ENCODE measurements at places on chromosomes 7 and 10. TPM values are rescaled to one million over a fixed set of nuclear protein-coding genes. Genes with fewer than 3 reads are reported as not detected.

The HTR5A gene
- not detected for total RNA-seq

The DDC gene
- not detected for total RNA-seq

The STAG3 gene
- 1.0 TPM for total RNA-seq

The ABCB1 gene
- total RNA-seq, result not detected

The INMT gene
- total RNA-seq, result 1.5 TPM

The SYT15 gene
- total RNA-seq, result 10.3 TPM

- no peak for DNase-seq
These were observed 283.6 kb downstream of the ADRA2A start for GRCh38 chr10:111360260-111360925.

DNA sequence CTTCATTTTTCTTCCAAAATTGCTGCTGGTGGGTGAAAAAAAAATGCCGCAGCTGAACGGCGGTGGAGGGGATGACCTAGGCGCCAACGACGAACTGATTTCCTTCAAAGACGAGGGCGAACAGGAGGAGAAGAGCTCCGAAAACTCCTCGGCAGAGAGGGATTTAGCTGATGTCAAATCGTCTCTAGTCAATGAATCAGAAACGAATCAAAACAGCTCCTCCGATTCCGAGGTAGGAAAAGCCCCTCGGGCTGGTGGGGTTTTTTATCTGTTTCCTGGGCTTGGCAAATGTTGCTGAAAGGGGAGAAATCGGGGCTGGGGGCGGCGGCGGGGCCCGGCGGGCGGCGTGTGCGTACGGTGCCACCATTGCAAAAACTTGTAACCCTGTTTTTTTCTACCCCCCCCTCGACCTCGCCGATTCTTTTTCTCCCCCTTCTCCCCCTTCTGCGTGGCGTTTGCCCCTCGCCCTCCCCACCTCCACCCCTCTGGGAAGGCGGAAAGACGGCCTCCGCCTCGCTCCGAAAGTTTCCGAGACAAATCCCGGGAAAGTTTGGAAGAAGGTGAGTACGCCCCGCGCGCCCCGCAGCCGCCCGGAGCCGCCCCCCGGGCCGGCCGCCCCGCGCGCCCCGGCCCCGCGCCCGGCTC is 789 bp downstream of the TCF7L2 start:
- DNase-seq, result no peak

DNA sequence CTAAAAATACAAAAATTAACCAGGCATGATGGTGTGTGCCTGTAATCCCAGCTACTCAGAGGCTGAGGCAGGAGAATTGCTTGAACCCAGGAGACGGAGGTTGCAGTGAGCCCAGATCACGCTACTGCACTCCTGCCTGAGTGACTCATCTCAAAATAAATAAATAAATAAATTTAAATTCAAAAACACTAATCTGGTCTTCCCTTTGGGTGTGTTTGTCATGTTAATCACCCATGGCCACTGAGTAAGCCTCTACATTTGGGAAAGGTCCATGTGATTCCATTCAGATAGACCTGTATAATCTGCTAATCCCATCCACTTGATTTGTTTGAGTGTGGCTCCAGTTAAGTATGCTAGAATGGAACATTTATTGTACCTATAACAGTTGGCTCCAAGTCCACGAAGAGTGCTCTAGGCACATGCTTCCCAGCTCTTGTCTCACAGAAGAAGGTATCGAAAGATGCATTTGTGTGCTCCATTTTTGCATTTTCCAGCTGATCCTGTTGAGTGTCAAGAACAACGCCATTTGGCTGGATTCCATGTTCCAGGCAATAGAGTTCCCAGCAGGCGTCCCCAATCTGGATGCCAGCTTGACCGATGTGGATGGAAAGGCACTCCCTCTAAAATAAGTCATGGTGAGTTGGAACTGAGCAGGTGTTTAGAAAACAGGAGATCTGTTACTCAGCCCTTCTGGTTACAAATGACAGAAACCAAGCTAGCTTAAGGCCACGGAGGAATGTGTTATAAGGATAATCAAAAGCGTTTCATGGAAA is 4.0 kb downstream of the TUBAL3 start:
- DNase-seq, result no peak

- DNase-seq, result no peak
These were observed 27.5 kb downstream of the CDCA7L start for GRCh38 chr7:21918216-21918615.

- DNase-seq, result no peak
These were observed 202.8 kb downstream of the RAPGEF5 start for GRCh38 chr7:22154143-22154529.

GRCh38 chr10:132493756-132494290 is 43.8 kb upstream of the INPP5A start:
- peak; percentile 68 for DNase-seq

GRCh38 chr7:99618726-99619125 is 2.0 kb downstream of the ZSCAN25 start:
- no peak for DNase-seq

DNA sequence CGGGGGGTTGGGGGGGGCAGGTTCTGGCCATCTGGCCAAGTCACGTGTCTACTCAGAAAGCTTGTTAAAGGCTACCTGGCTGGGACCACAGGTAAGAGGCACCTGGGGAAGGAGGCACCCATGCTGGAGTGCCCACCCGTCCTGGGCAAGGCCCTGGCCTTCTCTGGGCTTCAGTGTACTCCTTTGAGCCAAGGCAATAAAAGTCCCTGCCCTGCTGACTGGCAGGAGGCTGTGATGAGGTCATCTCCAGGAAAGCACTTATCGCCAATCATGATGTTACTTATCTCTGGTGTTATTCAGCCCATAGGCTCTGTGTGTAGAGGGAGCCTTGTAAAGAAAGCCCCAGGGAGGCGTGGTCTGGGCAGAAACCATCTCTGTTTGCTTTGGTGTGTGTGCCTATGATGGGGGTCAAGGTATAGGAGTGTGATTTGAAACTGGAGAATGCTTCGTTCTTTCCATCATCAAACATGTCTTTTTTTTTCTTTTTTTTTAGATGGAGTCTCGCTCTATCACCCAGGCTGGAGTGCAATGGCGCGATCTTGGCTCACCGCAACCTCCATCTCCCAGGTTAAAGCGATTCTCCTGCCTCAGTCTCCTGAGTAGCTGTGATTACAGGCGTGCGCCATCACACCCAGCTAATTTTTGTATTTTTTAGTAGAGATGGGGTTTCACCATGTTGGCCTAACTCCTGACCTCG is 2.5 kb upstream of the CLDN4 start:
- no peak for DNase-seq

DNA sequence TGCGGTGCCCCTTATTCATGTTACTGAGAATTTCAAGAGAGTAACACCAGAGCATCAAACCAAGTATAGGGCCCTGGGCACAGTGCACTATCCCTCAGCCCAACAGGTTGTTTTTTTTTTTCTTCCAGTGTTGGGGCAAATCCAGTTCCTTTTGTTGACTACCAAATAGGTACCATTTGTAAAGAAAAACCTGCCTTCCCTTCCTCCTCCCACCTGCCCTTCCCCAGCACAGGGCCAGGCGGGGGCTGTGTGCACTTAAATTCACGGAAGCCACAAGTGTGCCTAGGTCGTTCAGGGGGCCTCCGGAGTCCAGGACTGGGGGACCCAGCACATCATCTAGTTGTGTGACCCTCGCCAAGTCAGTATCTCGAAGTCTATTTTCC is 595 bp upstream of the SFXN4 start:
- DNase-seq, result no peak

- DNase-seq, result no peak
These were observed 32.9 kb upstream of the PLPP4 start for GRCh38 chr10:120424198-120424464.

DNA sequence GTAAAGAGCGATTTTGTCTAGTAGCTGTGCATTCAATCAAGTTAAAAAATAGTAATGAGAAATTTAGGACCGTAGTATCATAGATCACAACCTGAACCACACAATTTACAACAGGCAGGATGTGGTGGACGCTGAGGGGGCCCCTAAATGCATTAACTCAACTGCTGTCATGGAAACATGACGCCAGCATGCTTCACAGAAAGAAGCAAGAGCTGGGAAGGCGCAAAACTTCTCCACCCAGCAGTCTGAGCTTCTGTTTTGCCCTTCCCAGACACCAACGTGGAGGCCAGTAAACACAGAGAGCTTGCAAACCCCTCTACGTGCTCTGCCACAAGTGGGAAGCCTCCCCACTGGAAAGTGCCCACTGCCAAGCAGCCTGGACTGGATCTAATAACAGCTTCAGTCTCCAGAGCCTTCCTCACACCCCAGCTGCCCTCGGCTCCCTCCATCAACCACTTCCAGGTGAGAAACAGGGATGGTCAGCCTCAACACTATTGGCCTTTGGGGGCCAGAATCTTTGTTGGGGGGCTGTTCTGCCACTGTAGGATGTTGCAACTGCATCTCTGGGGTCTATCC is 151.8 kb downstream of the SFMBT2 start:
- no peak for DNase-seq

GRCh38 chr7:22066522-22066921 is 120.8 kb upstream of the CDCA7L start:
- no peak for DNase-seq

DNA sequence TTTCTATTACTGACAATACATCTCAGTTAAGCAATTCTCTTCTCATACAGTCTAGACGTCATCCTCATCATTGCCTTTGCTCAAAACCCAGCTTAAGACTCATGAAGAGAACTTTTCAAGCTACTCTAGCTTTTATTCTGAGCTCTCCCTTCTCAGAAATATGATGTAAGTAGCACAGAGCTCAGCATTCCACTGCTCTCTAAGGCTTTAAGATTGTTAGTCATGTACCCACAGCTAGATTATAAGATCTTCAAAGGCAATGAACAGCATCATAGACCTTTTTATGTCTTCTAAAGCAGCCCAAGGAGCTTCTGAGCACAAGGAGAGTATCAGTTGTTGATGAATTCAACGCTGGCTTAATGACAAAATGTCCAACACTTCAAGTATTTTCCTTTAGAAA is 119.3 kb downstream of the NRP1 start:
- DNase-seq, result no peak

- DNase-seq, result no peak
These were observed 232.7 kb upstream of the TAC1 start for GRCh38 chr7:97499204-97499603.

DNA sequence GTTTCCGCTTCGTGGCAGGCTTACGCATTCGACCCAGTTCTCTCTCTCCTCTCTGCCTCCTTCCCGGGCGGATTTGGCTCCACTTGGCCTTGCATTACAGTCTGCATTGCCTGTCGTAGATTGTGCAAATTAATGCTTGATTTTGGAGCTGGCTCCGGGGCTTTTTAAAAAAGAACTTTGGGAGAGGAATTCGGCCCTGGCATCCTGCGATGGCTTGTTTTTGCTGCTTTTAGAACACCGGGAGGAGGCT is 767 bp downstream of the EIF4EBP2 start:
- DNase-seq, result no peak

- DNase-seq, result no peak
These were observed 8.6 kb downstream of the TRIM56 start for GRCh38 chr7:101093906-101094305.

- no peak for DNase-seq
These were observed 88.2 kb upstream of the FAM133B start for GRCh38 chr7:92678291-92678920.

DNA sequence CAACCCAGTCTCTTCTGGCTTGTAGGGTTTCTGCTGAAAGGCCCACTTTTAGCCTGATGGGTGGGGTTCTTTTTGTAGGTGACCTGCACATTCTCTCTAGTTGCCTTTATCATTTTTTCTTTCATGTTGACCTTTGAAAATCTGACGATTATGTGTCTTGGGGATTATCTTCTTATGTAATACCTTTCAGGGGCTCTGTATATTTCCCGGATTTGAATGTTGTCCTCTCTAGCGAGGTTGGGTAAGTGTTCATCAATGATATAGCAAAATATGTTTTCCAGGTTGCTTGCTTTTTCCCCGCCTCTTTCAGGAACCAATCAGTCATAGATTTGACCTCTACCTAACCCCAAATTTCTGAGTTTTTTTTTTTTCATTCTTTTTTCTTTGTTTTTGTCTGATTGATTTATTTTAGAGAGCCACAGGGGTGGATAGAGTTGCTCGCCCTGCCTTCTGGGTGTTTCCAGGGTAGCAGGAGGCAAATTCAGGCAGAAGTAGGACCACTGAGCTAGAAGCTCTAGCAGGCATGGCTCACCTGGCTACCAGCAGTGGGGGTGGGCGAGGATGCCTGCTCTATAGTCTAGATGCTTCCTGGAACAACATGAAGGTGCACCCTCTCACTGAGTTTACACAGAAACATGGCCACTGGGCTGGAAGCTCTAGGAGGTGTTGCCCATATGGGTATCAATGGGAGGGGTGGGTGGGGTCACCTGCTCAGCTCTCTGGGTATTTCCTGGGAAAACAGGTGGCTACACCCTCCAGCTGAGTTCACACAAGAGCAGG is 94.9 kb downstream of the CCDC7 start:
- DNase-seq, result no peak

DNA sequence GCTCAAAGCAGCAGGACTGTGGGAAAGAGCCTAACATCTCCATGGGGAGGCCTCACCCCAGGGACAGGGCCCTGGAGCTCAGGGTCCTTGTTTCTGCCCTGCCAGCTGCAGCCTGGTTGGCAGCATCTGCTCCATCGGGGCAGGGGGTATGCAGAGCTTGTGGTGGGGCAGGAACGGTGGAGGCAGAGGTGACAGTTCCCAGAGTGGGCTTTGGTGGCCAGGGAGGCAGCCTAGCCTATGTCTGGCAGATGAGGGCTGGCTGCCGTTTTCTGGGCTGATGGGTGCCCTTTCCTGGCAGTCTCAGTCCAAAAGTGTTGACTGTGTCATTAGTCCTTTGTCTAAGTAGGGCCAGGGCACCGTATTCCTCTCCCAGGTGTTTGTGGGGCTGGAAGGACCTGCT is 12.2 kb upstream of the AHCYL2 start:
- DNase-seq, result no peak

- DNase-seq, result no peak
These were observed 102.4 kb downstream of the HIPK2 start for GRCh38 chr7:139675127-139676125.

DNA sequence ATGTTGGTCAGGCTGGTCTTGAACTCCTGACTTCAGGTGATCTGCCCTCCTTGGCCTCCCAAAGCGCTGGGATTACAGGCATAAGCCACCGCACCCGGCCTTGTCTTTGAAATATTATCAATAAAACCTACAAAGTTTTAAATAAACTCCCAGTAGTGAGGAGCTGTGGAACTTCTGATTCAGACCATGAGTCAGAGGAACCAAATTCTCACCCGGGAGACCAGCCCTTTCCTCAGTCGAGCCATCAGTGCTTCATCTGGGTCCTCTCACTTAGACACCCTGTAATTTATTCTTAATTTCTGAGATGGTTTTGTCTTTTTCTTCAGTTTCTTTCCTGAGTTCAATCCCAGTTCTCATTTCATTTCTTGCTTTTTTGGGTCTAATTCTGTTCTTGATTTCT is 68.6 kb downstream of the DYNC2I1 start:
- DNase-seq, result no peak

Data from osteocyte (in vitro differentiated cells).